ENCODE measurements at places on chromosomes 7 and 10.

- no peak for DNase-seq
Measured at GRCh38 chr7:84495128-84495527, 300.5 kb upstream of the SEMA3A start.

DNA sequence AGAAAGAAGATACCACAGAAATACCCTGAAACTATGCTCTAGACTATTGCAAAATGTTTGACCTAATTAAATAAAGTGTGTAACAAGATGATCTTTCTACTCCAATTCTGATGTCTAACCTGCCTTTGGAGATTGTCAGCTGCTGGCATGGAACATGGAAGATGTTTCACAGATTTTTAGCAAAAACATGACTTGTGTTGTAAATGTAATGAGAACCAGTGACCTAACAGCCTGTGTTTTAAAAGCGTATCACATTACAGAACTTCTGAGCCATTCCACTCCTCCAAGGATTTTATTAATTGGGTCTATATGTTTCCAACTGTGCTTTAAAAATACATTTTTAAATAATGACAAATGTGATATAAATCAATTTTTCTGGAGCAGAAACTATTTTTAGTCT is 526.3 kb upstream of the SEMA3D start:
- no peak for DNase-seq

- DNase-seq, result no peak
Measured at GRCh38 chr7:107678110-107678753, 17.6 kb downstream of the SLC26A4 start.

DNA sequence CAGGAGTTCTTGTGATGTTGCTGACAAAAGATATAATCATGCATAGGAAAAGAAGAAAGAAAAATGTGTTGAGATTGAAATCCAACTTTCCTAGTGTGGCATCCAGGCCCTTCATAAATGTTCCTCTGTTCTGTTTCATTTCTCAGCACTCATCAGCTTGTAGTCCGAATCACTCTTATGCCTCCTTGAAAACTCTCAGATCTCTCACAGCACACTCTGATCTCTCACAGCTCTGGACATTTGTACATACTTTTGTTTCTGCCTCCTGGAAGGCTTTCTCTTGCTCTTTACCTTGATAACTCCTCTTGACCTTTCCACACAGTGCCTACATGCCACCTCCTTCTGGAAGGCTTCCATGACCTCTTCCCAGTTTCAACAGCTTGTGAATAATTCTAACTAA is 409.0 kb upstream of the LRRN3 start:
- no peak for DNase-seq

GRCh38 chr10:12661671-12662070 is 312.3 kb downstream of the CAMK1D start:
- DNase-seq, result no peak

- DNase-seq, result no peak
Measured at GRCh38 chr7:20795361-20795760, 8.7 kb upstream of the SP8 start.

DNA sequence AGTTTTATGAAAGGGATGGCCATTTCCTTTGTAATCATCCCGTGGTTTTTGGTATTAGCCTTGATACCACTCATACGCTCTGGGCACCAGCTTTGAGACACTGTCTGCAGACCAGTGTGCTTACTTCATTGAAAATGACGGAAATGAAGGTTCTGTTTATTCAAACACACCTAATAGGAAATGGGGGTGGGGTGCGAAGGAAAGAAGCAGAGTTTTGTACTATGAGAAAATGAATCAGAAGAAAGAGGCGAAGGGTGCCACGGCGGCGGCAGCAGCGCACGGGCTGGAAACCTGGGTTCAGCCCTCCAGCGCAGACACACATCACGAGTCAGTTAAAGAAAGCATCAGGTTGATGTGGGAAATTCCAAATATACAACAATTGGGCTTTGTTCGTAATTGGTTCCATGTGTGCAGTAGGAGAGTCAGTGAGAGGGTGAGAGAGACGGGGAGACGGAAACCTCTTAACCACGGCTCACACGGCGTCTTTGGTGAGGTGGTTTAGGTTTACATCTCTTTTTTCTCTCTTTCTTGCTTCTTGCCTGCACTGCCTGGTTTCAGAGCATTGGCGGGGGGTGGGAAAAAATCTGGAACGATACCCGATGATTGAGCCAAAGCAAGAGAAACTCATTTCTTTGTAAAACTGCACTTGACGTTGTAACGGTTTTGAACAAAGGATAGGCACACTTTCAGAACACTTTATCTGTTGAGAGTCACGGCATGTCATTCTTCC is 321.2 kb downstream of the FRMD4A start:
- no peak for DNase-seq

DNA sequence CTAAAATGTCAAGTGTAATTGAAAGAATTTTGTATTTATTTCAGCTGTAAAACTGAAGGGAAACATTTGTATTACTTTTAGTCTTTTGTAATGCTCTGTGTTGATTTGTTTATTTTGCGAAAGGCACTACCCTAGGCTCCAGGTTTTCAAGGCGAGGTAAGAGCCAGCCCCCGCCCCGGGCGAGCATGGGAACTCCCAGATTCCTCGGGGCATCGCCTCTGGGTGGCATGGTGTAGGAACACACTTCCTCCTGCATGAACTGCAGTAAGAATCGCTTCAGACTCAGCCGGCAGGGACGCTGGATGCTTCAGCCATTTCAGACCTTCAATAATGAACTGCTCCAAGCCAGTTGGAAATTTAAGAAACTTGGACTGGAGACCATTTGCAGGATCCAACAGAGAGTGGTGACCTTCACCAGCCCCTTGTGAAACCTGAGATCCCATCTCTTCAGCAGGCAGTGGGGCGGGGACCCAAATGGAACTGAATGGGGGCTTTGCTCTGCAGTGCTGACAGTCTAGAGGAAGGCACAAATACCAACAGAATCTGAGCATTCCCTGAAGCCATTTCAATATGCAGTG is 544.3 kb upstream of the MGMT start:
- no peak for DNase-seq

- no peak for DNase-seq
Measured at GRCh38 chr10:23079700-23080099, 15.7 kb upstream of the MSRB2 start.

- DNase-seq, result peak; percentile 88
Measured at GRCh38 chr10:103442031-103442461, 10.1 kb downstream of the CALHM2 start.

DNA sequence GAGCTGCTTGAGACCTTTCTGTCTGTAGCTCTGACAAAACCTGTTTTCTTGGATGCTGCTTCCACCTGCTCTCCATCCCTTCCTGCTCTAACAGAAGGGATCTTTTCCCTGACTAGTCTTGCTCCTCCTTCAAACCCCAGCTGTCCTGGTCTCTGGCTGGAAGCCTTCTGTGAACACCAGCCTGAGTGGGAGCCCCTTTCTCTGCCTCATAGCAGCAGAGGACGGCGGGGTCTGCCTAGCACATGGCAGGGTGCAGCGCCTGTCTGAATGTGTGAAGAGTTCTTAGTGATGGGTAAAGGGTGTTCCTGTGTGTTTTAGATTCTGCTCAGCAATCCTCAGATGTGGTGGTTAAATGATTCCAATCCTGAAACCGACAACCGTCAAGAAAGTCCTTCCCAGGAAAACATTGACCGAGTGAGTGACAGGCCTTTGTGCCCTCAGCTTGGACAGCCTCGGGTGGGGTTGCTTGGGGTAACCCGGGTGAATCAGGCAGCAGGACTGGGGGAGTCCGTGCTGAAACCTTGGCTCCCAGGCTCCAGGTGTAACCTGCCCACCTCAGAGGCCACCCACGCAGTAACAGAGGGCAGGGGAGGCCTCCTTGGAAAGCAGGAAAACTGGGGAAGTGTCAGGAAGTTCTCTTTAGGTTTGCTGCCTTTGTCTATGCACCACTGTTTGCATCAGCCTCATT is 34.1 kb downstream of the NUB1 start:
- no peak for DNase-seq

GRCh38 chr7:122040147-122040546 is 103.9 kb downstream of the AASS start:
- DNase-seq, result no peak

DNA sequence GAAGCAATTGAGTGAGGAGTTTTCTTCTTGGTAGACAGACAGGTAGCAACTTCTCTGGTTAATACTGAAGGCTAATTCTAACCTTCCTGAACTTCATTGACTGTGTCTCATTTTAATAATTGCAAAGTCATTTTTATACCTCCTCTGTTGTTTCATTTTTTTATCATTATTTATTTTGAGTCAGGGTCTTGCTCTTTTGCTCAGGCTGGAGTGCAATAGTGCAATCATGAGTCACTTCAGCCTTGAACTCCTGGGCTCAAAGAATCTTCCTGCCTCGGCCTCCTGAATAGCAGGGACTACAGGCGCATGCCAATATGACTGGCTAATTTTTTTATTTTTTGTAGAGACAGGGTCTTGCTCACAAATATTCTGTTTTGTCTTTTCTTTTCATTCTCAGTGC is 45.4 kb downstream of the APBB1IP start:
- DNase-seq, result no peak

Measured in adrenal gland (tissue), 19 donors.